ENCODE measurements at places on chromosomes 6 and 20. TPM values are rescaled to one million over a fixed set of nuclear protein-coding genes. Genes with fewer than 3 reads are reported as not detected.

The CAP2 gene
- 19.0 TPM for total RNA-seq

DNA sequence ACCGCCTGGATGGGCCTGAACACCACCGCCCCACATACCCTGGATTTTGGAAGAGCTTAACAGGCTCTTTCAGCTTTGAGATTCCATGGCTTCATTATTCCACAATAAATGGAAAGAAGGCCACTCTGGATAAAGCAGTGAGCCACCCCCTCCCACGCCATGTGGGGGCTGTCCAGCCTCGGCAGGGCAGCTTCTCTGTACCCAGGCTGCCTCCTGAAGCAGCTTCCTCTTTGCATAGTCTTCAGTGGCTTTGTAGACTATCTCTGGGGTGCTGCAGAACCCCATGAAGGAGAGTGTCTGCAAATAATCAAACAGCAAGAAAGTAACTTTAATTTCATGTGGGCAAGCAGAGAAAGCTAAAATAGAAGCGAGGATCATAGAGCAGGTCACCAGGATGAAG lies 96.6 kb upstream of the NXT1 start:
- no peak for DNase-seq

- DNase-seq: no peak
Measured at GRCh38 chr6:18237167-18237566, 27.2 kb downstream of the DEK start.

- DNase-seq: no peak
Measured at GRCh38 chr6:85463621-85464259, 13.9 kb downstream of the NT5E start.

- DNase-seq: no peak
Measured at GRCh38 chr20:49584418-49585382, 16.8 kb upstream of the PTGIS start.

DNA sequence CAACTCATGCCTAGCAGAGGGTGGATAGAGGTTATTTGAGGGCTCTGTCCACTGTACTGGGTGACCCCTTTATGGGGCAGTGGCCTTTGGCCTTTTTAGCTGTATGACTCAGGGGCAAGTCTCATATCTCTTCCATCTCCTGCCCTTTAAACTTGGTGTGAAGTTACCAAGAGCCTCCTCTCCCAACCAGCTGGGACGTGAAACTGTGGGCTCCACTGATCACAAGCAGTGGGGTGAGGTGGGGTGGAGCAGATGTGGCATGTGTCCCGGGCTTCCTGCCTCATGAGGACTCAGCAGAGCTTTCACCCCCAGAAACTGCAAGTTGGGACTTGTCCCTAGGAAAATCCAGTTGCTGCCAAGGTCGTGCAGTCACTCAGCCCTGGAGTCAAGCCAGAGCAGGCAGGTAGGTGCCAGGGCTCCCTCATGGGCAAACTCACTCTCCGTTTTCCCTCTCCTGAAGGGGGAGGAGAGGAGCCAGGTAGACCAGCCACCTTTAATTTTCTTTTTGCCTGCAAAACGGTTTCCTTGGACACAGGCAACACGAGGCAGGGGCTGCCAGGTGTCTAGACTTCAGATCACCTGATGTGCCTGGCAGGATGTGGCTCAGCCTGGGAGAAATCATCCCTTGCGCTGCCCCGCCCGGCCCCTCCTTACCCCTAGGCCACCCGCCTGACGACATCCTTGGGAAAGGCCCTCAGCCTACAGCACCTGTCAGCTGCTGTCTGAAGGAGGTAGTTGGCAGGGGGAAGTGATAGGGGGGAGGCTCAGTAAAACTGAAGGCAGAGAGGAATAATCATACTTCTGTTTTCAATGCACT lies 4.0 kb downstream of the CDKN1A start:
- DNase-seq: peak; percentile 76

The CST5 gene
- not detected for total RNA-seq

The NEDD9 gene
- 49.5 TPM for total RNA-seq

Data from urinary bladder (tissue), 4 donors.